ENCODE measurements at places on chromosomes 11 and 22.

DNA sequence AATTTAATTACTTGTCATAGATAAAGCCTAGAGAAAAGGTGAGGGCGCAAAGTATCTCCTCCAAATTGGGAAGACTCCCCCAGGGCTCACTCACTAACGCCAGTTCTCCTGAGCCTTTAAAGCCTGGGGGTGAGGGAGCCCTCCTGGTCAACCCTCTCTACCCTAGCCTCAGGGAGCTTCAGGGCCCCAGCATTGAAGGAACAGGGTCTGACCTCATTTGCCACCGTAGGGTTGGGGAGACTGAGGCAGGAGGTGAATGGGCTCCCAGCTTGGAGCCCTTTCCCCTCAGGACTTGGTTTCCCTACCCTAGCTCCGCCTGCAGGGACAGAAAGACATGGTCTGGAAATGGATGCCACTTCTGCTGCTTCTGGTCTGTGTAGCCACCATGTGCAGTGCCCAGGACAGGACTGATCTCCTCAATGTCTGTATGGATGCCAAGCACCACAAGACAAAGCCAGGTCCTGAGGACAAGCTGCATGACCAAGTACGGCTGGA lies 1.7 kb downstream of the FOLR2 start:
- DNase-seq, result no peak

DNA sequence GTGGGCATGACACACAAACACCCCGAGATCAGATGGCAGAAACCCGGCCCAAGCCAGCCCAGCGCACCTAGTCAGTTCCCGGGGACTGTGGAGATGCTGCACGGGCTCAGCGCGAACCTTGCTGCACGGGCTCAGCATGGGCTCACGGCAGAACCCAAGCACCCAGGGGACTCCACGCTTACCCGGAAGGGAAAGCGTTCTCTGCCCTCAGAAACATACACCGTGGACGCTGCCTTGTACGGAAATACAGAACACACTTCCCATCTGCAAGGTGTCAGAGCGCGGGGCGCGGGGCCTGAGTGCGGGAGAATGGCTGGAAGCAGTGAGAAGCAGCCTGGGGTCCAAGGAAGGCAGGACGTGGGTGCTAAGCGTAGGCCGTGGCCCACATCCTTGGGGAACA lies 319.9 kb downstream of the NTM start:
- no peak for DNase-seq

DNA sequence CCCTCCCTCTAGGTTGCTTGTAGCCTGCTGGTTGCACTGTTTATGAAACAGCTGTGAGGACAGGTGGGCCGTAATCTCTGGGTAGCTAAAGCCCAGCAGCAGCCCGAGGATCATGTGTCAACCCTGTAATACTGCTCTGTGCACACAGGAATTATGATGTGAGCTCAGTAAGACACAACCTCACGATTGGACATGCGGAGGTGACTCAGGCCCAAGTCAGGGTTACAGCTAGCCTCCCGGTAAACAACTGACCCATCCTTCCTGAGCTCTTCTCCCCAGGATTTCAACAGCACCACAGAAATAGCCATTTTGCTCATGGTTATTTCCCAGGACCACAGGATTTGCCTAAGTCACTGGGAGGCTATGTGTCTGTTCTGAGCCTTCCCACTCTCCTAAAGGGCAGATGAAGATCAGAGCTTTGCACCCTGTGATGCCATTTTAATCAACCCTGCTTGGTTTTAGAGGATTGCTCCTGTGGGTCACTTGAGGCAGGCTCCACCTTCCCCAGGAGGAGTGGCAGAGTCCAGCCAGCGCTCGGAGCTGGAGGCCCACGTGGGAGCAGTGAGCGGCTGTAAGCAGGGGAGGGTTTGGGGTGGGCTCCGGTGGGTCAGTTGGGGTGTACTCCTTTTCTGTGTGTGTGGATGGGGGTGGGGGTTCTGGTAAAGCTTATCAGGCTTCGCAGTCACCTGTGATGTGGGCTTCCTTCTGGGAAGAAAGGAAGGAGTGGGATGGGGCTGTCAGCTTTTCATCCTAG lies at the start of gene AMPD3:
AMPD3 (plus strand) TSS at position 387 of the 754 bp plus-strand sequence. CDS start 6,256 bp downstream, outside the sequence.
- peak; percentile 24 for DNase-seq

- no peak for DNase-seq
These were observed 79.1 kb downstream of the CDKN1C start for GRCh38 chr11:2806351-2807024.

GRCh38 chr11:36463781-36464180 lies 46.3 kb downstream of the TRAF6 start:
- peak; percentile 16 for DNase-seq

DNA sequence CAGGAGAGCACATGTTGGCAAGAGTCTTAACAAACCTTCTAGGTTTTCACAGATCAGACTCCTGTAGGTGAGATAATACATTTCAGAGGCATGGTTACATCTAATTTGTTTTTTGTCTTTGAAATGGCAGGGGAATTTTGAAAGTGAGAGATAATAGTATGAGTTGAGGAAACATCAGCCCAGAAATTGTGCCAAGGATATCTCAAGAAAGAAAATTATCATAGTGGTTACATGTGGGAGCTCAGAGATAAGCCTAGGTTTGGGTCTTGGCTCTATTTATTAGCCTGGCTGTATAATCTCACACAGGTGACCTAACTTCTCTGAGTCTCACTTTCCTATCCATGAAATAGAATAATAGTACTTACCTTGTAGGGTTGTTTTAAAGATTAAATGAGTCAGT lies 443 bp downstream of the BTBD18 start:
- no peak for DNase-seq

Data from GM23338 (cell line).